PC-9 (cell line): ENCODE measurements at places on chromosomes 2 and 18.

DNA sequence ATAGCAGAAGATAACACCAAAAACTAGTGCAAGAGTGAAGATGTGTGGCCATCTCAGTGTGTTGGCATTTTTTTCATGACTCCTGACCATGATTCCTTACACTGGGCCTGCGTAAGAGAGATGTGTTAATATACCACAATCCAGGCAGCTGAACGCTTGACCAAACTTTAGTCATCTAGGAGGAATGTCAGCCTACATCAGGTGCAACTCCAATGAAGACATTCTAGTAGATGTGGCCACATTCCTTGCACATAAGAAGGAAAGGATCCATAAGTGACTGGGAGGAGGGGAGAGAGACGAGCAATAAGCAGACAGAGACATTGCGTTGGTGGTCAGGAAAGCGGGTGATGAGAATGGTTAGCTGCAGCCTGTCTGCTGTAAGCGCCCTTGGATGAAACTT lies 42.6 kb downstream of the CYRIA start:
- DNase-seq = peak; percentile 35

DNA sequence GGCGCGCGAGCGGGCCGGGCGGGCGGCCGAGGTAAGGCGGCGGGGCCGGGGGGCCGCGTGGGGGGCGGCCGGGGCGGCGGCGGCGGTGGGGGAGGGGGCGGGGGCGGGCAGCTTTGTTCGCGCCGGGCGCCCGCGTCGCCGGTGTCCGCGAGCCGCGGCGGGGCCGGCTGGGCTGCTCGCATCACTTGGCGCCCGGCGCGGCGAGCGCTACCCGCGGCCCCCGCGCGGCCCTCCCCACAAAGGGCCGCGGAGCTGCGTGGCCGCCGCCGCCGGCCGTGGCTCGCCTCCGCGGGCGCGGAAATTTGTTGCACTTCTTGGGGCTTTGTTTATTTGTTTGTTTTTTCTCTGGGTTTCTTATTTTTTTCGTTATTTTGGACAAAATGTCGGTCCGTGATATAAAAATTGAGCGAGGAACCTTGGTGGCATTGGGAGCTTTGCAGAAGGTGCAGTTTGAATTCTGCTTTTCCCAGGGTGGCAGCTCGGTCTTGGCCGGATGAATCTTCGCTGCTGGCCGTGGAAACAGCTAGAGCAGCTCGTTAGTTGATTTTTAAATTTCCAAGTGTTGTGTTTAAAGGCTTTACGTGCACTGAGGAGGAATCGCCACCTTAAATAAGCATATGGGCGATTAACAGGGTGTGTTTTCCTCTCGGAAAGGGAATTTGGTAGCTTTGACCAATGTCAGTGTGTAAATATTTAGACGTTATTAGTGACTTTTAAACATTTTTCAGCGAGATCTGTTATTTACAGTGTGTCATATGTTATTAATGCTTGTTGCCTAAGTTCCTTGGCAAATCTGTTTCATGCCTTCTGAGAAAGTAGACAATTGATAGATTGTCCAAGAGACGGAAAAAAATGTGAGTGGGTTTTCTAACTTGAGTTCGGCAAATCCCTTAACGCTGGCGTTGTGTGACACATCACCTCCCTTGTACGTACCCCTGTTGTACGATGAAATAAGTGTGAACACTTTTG lies 822 bp downstream of the UBE2E3 start:
- DNase-seq = peak; percentile 41

DNA sequence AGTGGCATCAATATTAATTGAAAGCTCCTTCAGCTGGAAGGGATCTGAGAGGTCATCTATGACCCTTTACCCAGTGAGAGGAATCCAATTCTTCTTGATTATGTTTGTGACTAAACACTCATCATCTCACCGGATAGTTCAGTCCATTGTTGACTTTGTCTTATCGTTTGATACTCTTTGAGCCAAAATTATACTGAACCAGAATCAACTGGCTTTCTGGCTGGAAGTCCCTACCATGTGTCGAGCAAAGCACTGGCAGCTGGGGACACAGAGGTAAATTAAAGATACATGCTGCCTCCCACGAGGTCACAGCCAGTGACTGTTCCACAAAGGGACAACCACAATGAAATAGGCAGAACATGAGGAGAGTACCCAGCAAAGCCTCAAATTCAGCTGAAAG lies 91.4 kb upstream of the FHL2 start:
- DNase-seq = no peak

DNA sequence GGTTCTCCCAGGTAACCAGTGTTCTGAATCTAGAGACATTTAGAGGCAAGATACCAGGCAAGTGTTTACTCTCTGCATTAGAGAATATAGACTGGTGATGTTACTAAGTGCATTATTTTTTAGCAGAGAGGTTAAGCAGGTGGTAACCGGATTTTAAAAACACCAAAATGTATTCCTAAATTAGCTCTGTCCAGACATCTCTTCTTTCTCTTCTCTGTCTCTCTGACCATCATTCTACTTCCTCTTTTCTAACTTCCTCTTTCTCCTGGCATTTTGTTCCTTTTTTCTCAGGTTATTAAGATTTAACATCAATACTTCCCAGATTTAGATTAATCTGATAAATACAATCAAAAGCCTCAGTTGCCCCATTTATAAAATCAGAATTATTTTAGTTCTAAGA lies 31.7 kb upstream of the DYNC1I2 start:
- no peak for DNase-seq

- no peak for DNase-seq
Measured at GRCh38 chr2:121266543-121267106, 18.4 kb downstream of the TFCP2L1 start.

- DNase-seq = no peak
Measured at GRCh38 chr2:184004289-184004947, 593.9 kb upstream of the ZNF804A start.

- DNase-seq = peak; percentile 52
Measured at GRCh38 chr2:10303694-10304378, 1.1 kb downstream of the HPCAL1 start.

- no peak for DNase-seq
Measured at GRCh38 chr2:233263045-233263570, 11.6 kb downstream of the ATG16L1 start.

GRCh38 chr2:158512323-158512722 lies 55.6 kb downstream of the PKP4 start:
- DNase-seq = no peak

DNA sequence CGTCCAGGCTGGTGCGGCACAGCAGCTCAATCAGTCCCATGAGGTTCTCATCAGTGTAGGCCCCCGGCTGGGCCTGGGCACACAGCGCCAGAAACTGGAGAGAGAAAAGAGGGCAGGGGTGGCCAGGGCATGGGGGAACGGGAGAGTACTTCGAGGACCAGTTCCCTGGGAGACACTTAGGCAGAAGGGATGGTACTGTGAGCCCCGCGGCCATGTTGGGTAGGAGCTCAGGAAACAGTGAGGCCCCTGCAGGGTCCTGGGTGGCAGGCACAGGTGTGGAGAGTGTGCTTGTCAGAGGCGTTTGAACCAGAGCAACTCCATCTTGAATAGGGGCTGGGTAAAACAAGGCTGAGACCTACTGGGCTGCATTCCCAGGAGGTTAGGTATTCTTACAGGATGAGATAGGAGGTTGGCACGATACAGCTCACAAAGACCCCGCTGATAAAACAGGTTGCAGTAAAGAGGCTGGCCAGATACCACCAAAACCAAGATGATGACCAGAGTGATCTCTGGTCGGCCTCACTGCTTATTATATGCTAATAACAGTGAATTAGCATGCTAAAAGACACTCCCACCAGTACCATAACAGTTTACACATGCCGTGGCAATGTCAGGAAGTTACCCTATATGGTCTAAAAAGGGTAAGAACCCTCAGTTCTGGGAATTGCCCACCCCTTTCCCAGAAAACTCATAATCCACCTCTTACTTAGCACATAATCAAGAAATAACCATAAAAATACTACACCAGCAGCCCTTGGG lies 51.9 kb upstream of the SEMA4C start:
- no peak for DNase-seq

DNA sequence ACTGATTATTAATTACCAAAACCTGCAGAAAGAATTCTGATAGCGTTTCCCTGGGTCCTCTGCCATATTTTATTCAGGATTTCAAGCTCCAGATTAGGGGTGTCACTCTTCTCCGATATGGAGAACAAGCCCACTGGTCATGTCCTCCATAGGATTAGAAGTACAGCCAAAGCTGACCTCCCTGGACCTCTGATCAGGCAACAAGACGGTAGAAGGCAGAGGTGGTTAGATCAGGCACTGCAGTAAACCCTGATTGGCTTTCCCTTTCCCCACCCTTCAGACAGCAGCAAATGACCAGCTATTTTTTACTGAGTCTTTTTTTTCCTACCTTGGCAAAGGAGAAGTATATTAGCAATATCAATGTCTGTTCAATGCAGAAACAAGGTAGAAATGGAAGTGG lies 37.7 kb downstream of the SPC25 start:
- DNase-seq = no peak

- no peak for DNase-seq
Measured at GRCh38 chr2:148885209-148885608, 10.2 kb downstream of the KIF5C start.

GRCh38 chr18:13587477-13587876 lies 138.9 kb downstream of the FAM210A start:
- no peak for DNase-seq

DNA sequence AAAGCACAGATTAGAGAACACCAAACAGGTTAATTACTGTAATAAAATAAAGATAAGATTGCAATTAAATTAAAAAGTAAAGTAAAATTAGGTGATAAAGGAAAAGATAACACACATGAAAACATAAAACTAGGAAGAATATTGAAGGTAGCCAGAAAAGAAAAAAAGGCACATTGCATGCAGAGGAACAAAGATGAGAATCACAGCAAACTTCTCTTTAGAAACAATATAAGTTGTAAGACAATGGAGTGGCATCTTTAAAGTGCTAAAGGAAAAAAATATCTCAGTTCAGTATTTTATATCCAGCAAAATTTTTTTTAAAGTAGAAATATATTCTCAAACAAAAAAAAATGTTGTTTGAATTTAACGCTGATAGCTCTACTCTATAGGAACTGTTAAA lies 366.0 kb downstream of the CPS1 start:
- no peak for DNase-seq

DNA sequence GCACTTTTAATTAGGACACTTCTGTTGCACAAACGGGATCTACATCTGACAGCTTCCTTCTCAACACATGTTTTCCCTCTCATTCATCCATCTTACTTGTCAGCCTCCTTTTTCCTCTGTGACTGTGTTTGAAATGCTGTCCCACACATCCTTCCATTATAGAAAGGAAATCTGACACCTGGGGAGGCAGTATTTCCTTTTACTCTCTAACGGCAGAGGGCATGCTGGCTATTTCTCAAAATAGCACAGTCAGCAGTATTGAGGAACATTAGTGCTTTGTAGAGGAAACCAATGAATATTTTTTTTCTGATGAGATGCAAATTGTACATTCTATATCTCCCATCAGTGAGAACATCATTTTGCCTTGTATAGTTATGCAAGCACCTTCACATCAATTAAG lies 668.7 kb downstream of the SLC4A3 start:
- DNase-seq = no peak

DNA sequence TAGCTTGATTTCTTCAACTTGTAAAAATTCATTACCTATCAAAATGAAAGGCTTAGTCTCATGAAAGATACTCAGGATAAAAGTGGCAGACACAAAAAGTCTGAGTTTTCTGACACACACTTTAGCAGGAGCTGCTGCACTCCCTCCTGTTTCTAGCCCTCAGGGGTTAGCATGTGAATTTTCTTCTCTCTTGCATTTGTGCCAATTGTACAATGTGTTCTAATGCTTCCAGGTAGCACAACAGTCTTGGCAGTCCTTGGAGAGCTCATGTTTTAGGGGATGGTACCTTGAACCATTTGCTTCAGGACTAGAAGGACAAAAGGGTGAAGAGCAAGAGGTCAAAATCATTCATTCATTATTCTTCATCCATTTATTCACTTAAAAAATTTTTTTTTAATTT lies 316.8 kb downstream of the AFF3 start:
- DNase-seq = no peak

- peak; percentile 64 for DNase-seq
Measured at GRCh38 chr2:164992818-164993217, 37.5 kb upstream of the SLC38A11 start.

GRCh38 chr18:2547477-2548087 lies 23.7 kb downstream of the METTL4 start:
- DNase-seq = no peak

DNA sequence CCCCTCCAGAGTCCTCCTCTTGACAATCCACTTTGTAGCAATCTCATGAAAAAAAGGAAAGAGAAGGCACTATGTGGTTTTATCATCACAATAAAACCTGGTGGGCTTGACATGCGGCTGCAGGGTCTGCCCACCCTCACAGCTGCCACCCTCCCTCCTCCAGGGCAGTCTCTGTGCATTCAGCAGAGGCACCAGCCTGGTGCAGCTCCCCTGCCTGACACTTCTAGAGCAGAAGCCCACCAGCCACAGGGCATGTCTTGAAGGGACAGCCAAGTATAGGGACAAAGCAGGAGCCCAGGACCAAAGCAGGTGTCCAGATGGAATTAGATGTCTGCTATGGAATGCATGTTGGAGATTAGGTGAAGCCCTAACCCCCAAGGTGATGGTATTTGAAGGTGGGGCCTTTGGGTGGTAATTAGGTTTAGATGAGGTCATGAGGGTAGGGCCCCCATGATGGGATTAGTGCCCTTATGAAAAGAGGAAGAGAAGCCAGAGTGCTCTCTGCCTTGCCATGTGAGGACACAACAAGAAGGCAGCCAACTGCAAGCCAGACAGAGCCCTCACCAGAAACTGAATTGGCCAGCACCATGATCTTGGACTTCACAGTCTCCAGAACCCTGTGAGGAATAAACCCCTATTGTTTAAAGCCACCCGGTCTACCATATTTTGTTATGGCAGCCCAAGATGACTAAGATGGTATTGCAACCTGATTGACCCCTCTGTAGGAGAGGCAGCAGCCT lies 86.9 kb downstream of the MCFD2 start:
- DNase-seq = no peak

DNA sequence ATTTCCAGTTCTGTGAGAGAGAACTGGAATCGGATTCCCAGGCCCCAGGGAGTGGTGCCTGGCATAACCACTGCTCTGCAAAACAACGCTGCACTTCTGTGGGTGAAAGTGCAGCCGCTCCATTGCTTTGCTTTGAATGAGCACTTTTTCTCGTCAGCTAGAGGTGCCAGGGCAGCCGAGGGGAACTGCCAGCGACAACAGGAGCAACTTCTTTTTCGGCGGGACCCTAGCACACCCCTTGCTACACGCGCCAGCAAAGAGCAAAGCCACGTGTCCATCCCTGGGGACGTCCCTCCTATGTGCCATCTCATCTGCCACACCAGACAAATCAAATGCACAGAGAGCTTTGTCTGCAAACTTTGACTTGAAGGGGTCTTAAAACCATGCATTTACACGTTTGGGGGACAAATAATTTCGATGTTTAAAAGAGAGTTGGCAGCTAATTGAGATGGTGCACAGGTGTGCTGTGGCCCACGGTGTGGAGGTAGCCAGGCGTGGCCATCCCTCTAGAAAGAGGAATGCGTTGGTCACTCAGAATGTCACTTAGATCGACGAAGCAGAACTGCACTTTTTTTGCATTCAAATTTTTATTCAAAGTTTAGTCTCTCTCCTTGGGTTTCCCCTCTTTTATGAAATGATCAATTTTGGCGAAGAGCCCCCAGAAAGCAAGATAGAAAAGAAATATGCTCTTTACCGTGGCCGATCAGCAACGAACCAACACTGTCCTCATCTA lies 151.8 kb downstream of the MBP start:
- no peak for DNase-seq
